ENCODE measurements at places on chromosomes 3 and 15.

- no peak for DNase-seq
Observed at GRCh38 chr3:44930911-44931310, 45.1 kb downstream of the ZDHHC3 start.

DNA sequence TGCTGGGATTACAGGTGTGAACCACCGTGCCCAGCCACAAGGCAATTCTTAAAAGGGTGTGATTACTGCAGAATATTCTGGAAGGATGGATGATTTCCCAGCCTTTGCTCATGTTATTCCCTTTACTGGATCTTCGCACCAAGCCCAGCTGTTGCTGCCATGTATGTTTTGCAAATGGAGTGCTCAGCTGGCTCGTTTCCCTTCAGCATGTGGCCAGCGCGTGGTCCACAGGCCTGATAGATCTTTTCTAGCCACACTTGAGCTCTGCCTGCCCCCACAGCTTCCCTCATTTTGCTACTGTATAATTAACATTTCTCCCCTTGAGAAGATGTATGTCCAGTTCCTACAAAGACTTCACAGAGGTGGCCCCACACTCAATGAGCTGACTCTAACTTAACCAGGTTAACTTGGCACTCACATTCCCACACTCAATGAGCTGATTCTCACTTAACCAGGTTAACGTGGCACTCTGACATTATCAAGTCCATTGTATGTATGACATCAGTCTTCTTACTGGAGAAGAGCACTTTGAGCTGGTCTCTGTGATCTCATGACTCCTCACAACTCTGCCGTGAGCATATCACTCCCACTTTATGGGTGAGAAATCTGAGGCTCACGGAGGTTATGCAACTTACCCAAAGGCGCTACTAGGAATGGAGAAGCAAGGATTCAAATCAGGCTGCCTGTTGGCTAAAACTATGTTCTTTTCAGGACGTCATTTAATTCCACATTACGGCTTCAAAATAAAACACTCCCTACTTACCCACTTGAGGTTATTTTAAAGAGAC lies 49.2 kb downstream of the TM4SF4 start:
- no peak for DNase-seq

- no peak for DNase-seq
Observed at GRCh38 chr15:90512276-90512675, 17.4 kb upstream of the CRTC3 start.

- no peak for DNase-seq
Observed at GRCh38 chr3:39143051-39143885, 10.1 kb downstream of the CSRNP1 start.

- DNase-seq = no peak
Observed at GRCh38 chr3:15241341-15241740, 35.3 kb downstream of the CAPN7 start.

GRCh38 chr15:45021348-45021747 lies 1.6 kb upstream of the SORD start:
- no peak for DNase-seq

DNA sequence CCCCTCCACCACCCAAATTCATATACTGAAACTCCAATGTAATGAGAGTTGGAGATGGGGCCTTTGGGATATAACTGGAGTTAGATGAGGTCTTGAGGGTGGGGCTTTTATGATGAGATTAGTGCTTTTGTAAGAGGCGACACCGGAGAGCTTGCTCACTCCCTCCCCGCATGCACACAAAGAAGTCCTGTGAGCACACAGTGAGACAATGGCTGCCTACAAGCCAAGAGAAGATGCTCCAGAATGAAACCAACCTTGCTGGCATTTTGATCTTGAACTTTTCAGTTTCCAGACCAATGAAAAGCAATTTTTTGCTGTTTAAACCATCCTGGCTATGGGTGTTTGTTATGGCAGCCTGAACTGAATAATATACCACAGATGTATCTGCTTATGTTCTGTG lies 109.0 kb downstream of the SAMMSON start:
- no peak for DNase-seq

DNA sequence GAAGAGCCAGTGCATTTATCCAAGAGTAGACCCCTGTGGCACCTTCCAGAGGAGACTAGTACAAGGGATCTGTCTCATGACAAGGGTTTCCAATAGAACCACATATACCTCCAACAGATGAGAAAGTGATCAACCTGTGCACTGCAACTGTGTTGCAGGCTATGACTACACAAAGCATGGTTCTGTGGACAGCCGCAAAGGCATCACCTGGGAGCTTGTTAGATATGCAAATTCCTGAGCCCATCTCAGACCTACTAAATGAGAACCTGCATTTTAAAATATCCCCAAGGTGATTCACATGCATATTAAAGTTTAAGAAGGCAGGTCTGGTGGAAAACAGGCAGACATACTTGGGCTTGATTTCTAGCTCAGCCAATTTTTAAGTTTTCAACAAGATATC lies 368.7 kb downstream of the FOXP1 start:
- no peak for DNase-seq

GRCh38 chr3:294096-294495 lies 97.5 kb downstream of the CHL1 start:
- DNase-seq = no peak

DNA sequence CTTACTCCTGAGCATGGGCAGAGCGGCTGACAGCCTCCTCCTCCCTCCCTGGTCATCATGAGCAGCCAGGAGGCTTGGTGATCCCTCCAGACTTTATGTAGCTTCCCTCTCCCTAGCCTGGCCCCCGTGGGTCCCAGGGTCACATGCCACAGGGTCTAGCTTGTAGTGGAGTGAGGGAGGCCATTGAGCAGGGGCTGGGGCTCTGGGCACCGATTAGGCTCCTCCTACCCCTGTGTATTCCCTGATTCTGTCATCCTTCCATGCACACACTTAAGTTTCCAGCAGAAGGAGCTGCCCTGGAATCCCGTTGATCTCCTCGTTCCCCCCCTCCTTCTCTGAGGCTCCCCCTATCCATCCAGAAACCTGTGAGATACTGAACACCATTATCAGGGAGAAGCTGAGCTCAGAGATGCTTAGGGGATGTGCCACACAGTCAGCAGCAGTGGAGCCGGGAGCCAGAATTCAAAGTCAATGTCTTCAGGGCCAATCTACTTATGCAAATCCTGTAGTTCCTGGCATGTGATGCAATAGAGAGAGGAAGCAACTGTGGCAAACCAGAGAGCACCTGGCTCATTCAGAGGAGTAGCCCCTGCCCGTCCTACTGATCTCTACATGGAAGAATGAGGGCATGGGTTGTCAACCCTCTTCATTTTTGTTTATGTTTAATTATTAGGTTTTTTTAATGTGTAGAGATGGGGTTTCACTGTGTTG lies 17.2 kb downstream of the CCDC33 start:
- no peak for DNase-seq

DNA sequence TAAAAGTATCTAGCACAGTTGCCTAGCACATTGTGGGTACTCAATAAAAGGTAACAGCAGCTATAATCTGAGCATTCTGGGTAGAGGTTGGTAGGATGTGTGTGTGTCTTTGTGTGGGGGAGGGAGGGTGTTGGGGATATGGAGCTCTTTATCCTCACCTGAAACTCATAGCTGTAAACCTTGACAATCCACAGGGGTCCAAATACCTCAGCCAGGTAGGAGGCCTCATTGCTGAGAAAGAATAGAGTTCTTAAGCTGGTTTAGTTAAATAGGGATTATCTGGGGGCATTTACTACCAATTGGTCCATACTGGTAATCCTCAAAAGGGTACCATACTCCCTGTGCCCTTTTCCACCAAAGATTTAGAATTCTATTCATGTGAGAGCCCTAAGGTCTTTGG lies 3.9 kb downstream of the SERF2 start:
- DNase-seq = no peak

DNA sequence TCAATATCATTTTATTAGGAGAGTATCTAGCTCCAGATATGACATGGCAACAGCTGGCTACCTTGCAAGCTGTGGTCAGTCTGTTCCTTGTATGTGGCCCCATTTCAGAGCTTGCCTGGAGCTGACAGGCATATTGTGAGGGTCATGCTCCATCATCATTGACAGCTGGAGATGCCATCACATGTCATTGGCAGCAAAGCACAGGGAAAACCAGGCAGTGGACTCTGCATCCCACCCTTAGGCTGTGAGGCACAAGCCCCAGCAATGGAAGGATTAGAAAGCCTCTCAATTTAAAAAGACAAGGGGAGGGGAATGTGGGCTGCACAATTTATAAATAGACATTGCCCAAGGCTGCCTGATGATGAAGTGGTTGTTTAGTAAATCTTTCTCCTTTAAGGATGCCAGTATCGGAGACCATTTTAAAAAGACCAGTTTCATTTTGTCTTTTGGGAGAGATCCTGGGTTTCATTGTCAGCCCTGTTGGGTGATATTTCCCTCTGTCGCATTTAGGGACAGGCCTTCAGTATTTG lies 27.9 kb downstream of the LNP1 start:
- no peak for DNase-seq

DNA sequence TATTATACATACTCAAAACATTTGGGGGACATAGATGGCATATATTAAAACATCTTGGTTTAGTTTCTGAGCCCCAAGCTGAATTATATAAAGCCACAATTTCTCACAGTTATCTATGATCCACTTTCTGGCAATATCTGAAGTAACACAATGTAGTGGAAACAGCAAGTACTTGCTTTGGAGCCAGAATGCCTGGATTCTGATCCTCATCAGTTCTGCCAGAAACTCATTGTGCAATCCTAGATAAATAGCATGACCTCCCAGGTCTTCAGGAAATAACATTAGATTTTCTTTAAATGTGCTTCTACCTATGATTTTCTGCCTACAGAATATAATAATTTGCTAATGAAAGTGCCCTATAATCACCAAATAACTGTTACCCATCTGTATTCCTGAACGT lies 544.9 kb downstream of the NAALADL2 start:
- DNase-seq = no peak

- DNase-seq = no peak
Observed at GRCh38 chr3:135581806-135582205, 383.7 kb upstream of the PPP2R3A start.

DNA sequence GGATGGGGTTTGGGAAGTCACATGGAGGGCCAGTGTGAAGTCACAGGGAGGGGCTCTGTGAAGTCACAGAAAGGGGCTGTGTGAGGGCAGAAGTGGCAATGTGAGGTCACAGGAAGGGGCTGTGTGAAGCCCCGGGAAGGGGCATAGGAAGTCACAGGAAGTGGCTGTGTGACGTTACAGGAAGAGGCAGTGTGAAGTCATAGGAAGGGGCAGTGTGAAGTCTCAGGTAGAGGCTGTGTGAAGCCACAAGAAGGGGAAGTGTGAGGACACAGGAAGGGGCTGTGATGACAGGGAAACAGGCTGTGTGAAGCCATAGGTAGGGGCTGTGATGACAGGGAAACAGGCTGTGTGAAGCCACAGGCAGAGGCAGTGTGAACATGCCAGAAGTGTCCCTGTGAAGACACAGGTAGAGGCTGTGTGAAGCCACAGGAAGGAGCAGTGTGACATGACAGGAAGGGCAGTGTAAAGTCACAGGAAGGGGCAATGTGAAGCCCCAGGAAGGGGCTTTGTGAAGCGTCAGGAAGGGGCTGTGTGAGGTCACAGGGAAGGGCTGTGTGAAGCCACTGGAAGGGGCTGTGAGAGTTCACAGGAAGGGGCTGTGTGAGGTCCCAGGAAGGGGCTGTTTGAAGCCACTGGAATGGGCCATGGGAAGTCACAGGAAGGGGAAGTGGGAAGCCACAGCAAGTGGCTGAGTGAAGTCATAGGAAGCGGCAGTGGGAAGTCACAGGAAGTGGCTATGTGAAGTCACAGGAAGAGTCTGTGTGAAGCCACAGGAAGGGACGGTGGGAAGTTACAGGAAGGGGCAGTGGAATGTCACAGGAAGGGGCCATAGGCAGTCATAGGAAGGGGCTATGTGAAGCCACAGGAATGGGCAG lies 37.1 kb downstream of the GASK1A start:
- no peak for DNase-seq

DNA sequence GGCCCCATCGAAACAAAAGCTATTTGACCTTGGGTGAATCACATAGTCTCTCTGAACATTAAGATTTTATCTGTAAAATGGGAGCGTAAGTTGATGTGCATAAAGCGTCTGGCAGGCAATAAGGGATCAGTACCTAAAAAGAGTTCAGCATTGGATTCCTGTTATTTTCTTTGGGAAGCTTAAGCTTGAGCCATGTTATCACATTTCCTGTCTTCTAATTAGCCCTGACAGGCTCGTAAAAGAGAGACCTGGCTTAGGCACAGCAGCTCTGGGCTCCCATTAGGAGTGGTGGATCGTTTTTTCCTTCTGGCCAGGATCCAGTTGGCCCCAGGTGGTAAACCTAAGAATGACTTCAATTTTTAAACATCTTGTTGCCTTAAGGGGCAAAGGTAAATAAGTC lies 26.0 kb upstream of the CA12 start:
- no peak for DNase-seq

GRCh38 chr3:58322793-58323192 lies 9.9 kb upstream of the PXK start:
- no peak for DNase-seq

DNA sequence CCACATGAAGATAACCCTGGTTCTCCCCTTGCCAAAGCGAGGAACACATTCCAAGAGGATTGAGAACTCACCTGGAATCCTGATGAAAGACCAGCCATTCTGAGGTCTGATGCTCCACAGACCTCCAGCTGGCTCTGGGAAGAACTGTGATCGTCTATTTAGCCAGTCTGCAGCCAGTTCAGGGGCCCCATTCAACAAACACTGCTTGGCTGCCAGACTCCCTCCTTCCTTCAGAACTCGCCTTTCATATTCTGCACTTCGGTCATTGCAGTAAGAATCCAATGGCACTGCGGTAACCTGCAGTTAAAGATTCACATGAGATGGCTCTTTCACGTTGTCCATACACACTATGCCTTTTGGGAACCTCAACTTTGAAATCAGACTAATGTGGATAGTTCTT lies 67.6 kb downstream of the CHAC1 start:
- DNase-seq = no peak

DNA sequence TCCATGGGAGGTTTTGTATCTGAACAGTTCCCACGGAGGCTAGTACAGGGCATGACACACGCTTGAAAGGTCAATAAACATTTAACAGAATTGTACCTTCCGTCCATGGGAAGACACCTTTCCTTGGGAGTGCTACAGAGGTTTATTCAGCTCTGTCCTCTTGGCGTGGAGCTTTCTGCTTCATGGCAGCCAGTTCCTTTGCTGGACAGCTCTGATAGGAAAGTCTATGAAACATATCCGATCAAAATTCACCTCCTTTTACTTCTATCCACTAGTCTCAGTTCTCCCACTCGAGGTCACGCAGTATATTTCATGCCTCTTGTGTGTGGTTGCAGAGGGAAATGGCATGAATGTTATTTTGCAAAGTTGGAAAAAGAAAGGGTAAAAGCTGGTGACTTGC lies 91.2 kb downstream of the PEX5L start:
- no peak for DNase-seq

GRCh38 chr3:49006408-49007067 lies 653 bp upstream of the WDR6 start:
- DNase-seq = no peak

DNA sequence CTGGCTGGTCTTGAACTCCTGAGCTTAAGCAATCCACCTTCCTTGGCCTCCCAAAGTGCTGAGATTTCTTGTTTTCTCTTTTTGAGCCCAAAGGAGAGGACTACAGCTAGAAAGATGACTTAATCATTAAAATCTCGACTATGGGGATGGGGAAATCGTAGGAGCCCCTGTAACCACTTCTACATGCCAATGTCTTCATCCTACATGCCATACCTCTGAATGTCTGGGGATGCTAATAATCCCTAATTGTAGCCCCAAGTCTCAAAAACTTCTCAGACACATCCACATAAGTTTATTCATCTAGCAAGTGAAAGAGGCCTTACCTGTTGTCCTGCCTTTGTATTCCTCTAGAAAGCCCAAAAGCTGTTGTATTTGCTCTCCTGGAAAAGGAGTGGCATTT lies 3.7 kb upstream of the RHOV start:
- no peak for DNase-seq

GRCh38 chr3:148992027-148992634 lies 791 bp downstream of the GYG1 start:
- no peak for DNase-seq

Data from stimulated activated CD4-positive, alpha-beta T cell treated with anti-CD3 and anti-CD28 coated beads, Interleukin-1b, Interleukin-23, amount 100 ng/mL, for 1 hour (primary cell).